ENCODE measurements at places on chromosomes 11 and 22.

- no peak for DNase-seq
These were observed 5.7 kb upstream of the FBXO3 start for GRCh38 chr11:33779849-33780528.

DNA sequence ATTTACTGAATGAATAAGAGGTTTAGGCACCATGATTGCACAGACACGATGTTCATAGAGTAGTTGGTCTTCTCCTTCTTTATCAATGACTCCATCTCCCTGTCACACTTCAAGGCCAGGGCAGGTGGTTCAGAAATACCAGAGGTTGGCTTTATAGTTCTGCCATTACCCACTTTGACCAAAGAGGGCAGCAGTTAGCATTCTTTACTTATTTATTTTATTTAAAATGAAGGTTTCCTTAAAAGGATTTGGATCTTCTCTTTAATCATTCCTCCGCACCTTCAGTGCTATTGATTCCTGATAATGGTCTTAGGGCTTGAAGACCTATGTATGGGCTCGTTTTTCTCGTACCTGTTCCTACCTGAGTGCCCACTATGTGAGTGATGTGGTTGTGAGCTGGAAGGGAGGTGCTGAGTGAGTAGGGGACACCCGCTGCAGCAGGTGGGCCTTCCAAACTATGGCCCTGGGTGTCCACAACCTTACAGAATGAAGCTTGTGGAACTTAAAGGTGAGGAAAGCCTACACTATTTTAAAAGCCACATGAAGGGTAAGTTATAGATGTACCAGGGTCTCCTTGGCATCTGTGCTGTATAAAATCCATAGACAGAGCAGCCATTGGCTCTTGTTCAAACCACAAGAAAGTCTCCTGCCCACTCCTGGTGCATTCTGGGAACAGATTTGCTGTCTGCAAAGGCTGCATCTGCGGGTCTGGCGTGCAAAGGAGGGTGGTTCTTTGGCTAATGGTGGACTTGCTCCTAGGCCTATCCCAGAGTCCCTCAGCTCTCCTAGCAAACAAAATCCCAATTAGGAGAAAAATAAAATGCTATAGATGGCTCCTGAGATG, 35.0 kb downstream of the TIMP3 start:
- DNase-seq: no peak

GRCh38 chr11:21133722-21134121, 464.3 kb downstream of the NELL1 start:
- no peak for DNase-seq

- DNase-seq: no peak
These were observed 86.4 kb upstream of the THY1 start for GRCh38 chr11:119509282-119509841.

GRCh38 chr11:93444617-93445073, 98.5 kb downstream of the SMCO4 start:
- DNase-seq: peak; percentile 16

GRCh38 chr11:124799348-124800225, 619 bp downstream of the MSANTD2 start:
- DNase-seq: peak; percentile 40

Measured in CD4-positive, alpha-beta T cell treated with Interleukin-21 for 1 hour (primary cell).